ENCODE measurements at places on chromosomes 5 and 9.

DNA sequence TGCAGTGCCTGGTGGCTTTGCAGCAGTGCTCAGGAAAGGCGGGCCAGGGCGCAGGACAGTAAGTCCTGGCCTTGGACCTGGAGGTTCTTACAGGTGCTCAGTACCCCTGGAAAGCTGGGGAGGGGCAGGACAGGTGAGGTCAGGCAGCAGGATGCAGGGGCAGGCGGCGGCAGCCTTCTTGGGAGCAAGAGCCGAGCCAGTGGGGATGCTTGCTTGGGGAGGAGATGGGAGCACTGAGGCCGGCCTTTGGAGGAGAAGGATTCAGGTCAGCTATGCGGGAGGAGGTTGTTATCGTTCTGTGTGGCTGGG lies 98.0 kb downstream of the COL5A1 start:
- DNase-seq, result no peak

DNA sequence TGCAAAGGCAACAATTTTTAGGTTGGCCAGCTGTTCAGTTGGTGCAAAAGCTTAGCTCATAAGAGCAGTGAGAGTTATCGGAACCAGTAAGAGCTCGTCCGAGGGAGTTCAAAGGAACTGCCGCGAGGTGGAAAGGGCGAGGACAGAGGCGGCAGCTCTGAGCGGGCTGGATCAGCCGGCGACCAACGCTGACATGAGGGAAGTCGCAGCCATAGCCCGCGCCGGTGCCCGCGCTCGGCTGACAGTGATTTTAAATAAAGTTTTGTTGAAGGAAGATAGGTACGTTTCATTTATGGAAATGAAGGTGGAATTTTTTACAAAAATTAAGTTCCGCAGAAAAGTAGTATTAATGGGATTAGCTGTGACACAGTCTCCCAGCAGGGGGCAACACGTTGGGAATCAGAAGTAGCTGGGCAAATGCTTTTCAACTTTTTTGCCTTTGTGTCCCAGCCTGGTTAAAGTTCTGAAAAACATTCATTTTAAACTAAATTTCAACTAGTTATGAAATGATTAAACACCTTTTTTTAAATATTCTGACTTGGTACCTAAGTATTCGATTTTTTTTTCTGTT lies 43.2 kb downstream of the FBXO4 start:
- no peak for DNase-seq

- DNase-seq, result no peak
Observed at GRCh38 chr5:35309365-35310130, 79.3 kb upstream of the PRLR start.

DNA sequence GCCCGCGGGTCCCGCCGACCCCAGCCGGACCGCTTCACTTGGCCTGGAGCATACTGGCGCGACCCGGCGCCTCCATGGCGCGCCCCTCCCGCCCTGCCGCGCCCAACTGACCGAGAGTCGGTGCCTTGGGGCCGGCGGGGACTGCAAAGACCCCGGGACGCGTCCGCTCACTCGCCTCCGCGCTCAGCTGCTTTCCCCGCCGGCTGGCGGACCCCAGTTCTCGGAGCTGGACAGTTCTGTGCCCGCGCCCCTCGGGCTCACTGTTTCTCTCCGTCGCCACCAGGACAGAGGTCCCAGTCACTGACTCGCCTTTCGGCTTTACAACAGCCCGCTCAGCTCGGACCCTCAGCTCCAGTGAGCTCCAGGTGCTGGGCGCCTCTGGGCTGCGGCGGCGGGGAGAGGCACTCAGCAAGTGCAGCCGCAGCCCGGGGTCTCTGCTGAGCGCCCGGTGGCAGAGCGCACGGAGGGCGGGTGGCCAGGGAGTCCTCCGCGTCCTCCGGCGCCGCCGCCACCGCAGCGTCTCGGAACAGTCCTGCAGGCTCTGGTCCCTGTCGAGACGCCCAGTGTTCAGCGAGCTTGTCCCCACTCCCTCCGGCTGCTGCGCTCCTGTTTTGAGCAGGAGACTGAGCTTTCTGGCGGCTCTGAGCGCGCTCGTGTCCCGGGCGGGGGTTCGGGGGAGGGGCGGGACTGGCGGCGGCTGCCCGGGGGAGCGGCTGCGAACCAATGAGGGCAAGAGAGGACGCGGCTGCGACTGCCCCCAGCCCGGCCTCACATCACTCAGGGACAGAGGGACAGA lies at the start of gene SMIM32:
SMIM32 (minus strand) TSS at position 637 of the 796 bp plus-strand sequence. CDS start 638 bp downstream, outside the sequence.
- DNase-seq, result peak; percentile 66

GRCh38 chr5:83889971-83890745 lies 169.5 kb upstream of the HAPLN1 start:
- DNase-seq, result peak; percentile 36

DNA sequence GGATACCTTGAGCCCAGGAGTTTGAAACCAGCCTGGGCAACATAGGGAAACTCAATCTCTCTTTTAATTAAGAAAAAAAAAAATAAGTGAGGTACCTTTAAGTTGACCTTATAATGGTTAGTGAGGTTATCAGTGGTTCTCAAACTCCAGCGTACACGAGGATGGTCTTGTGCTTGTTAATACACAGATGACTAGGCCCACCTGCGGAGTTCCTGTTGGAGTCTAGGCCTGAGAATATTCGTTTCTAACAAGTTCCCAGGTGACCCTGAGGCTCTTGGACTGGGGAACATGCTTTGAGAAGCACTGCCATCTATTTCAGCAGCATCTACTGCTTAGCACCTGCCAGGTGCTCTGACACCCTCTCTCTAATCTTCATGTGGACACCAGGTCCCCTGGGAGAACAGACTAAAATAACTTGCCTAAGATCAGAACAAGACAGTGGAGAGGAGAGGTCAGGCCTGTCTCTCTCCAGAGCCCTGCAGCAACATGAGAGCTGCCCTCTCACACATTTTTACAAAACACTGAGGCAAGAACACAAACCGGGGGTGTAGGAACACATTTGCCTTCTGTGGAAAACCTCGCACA lies 24.6 kb downstream of the TLE1 start:
- no peak for DNase-seq

DNA sequence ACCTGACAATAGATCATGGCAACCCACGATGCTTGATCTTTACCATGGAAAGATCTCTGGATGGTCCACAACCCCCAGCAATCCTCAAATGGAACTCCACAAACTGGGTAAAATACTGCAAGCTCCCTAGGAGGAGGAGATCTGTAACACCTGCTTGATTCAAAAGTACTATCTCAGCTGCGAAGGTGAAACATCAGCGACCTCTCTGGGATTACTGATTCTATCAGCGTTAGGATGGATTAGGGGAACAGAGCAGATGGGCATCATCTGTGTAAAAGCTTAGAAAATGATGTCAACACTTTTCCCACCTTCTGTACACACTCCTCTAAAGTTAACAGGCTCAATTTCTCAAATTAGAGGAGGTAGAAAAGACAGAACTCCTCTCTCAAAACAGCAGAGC lies 31.5 kb upstream of the TRPC7 start:
- no peak for DNase-seq

DNA sequence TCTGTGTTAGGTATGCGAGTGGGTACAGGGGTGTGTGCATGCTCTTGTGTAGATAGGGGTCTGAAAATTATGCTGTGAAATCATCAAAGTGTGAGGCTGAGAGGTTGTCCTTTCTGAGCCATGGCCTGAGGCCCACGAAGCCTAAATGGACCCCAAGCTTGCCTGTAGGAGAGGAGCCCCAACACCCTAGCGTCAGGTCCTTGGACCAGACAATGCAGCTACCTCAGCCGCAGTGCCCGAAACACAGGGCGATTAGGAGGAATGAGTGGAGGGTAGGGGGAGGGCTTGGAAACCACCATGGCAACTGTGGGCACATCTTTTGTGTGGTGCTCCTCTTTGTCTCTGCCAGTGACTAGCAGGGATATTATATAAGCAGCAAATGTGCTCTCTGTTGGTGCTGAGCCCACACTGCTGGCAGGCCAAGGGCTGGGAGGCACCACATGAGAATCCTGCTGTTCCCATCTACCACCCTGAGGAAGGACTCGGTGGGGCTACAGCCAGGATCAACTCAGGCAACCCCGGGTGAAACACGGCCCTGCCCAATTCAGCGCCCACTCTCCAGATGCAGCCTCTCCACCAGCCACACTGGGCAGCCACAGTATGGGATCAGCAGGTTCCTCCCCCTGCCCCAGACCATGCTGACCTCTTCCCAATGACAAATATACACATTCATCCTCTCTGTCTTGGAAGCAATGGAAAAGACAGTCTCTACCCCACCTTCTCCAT lies 84.6 kb upstream of the FSTL4 start:
- no peak for DNase-seq

DNA sequence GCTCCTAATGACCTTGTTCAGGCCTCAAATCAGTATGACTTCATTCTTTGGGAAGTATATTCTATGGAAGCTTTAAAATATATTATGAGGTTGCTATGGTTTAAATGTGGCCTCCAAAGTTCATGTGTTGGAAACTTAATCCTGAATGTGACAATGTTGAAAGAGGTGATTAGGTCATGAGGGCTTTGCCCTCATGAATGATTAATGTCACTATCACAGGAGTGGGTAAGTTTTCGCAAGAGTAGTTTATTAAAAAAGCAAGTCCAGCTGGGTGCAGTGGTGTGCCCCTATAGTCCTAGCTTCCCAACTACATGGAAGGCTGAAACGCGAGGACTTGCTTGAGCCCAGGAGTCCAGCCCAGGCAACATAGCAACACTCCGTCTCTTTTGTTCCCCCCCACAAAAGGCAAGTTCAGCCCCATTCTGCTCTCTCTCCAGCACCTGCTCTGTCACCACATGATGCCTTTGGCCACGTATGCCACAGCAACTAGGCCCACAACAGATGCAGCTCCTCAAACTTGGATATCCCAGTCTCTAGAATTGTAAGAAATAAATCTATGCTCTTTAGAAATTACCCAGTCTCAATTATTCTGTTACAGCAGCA lies 105.3 kb downstream of the SIL1 start:
- no peak for DNase-seq

DNA sequence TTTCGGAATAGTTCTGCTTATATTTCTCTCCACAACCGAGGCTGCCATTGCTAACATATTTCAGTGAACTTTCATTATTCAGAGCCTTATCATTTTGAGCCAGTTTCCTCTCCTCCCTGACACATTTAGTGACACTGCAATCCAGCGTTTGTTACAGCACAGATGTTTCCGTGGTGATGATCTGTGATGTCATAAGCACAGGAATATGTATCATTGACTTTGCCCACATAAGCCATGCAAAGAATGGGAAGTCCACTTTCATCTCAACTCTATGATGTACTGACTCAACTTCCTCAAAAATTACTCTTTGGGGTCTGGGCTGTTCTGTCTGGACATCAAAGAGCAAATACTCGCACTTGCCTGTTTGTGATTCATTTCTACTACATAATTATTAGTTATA lies 291.8 kb downstream of the EBF1 start:
- DNase-seq, result no peak

- DNase-seq, result no peak
Observed at GRCh38 chr5:20105915-20106314, 117.9 kb upstream of the CDH18 start.

GRCh38 chr9:98254228-98255060 lies 1.0 kb downstream of the TBC1D2 start:
- DNase-seq, result no peak

DNA sequence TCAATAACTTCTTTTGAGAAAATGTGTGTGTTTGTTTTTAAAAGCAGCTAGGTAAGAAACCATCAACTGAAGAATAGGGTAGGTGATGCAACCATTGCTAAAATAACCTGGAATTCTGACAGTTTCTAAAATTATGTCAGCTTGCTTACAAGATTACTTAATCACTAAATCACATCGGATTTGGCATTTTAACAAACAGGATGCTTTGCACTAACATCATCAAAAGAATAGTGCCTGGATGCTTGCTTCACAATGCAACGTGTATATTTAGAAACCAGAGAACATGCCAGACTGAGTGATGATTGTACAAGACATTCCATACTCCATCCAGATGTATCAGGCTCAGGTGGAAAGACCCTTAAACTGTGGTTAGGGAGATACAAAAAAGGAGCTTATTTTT lies 43.9 kb downstream of the PAM start:
- DNase-seq, result no peak

GRCh38 chr5:21236971-21237427 lies 1249.0 kb upstream of the CDH18 start:
- peak; percentile 9 for DNase-seq

- no peak for DNase-seq
Observed at GRCh38 chr9:88682431-88682831, 147.5 kb downstream of the NXNL2 start.

DNA sequence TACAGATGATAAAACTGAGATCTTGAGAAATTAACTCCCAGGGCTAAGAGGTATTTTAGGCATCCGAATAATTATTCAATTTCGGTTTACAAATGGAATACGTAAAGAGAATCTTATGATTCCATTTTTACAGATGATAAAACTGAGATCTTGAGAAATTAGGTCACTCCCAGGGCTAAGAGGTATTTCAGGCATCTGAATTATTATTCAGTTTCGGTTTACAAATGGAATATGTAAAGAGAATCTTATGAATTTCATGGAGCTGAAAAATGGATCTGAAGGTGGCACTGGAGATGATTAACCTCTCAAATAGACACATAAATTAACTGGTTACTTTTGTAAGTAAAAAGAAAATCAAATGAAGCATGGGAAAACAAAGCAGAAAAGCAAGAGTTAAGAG lies 44.2 kb downstream of the FGF1 start:
- no peak for DNase-seq

GRCh38 chr5:110268283-110268682 lies 458.2 kb downstream of the TMEM232 start:
- DNase-seq, result no peak

DNA sequence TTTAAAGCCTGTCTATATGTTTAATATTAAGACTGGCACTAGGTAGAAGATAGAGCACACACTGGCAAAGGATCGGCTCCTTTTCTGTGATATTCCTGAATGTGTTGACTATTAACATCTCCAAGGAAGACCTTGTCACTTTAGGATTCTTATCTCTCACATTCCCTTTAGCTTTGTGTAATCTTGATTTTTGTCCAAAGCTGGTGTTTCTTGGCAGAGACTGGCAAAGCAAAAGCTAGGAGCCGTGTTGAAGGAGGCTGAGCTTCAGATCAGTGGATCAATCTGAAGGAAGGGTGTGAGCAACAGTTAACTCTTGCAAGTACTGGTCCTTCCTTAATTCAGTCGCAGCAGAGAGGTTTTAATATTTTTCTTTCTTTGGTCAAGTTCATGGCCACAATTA lies 830.4 kb upstream of the ZNF608 start:
- peak; percentile 50 for DNase-seq

DNA sequence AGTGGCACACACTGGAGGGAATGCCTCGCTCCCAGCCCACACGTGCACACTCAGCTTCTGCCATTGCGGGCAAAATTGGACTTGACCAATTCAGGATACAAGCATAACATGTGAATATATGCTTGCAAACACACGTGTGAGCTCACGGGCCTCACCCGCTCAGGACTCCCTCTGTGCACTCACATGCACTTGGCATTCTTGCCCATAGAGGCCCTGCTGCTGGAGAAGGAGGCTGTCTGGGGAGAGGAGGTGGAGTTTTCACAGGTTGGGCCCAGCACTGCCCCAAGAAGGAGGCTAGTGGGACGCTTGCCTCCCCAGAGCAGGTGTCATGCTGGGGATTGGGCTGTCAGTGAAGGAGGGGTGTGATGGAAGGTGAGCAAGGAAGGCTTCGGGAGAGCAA lies 1.7 kb downstream of the MYMK start:
- no peak for DNase-seq

GRCh38 chr5:172170251-172170701 lies 17.7 kb downstream of the STK10 start:
- no peak for DNase-seq

GRCh38 chr9:23232831-23233230 lies 593.2 kb downstream of the ELAVL2 start:
- DNase-seq, result no peak

All from astrocyte of the hippocampus (primary cell).